ENCODE measurements at places on chromosomes 2 and 18.

GRCh38 chr2:179677746-179678505 lies 183.5 kb downstream of the ZNF385B start:
- DNase-seq, result no peak

DNA sequence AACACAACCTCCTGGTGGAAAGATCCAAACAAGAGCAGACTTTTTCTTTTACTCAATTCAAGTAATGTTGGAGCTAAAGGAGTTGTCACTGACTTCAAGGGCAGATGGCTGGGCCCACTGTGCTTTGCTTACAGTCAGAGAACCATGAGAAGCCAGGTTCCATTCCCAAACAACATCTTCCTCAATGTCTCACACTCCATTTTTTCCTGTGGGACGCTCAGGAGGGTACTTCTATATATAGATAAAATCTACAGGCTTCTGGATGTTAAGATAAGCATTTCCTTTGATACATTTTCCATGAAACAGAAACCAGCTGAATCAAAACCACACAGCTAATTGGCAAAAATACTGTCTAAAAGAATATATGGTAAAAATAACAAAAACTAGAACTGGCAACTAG lies 14.4 kb downstream of the IWS1 start:
- no peak for DNase-seq

DNA sequence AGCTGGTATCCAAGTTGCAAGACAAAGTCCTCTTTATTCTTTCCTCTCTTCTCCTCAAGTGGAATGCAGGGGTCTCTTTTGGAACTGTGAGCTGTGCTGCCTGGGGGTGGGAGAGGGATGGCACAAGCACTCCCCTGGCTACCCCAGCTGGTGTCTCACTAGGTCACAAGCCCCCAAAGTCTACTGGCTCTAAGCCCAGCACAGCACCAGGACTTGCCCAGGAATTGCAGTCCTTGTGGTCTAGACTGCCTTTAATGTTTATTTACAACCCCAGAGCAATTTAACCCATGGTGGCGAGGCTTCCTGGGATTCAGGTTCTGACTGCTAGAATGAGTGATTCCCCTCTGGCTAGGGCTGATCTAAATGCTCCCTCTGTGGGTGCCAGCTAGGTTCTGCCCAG lies 199.0 kb upstream of the STK17B start:
- DNase-seq, result no peak

GRCh38 chr2:197078535-197078934 lies 152.0 kb upstream of the PGAP1 start:
- DNase-seq, result no peak

- DNase-seq, result no peak
Measured at GRCh38 chr2:150469706-150470274, 17.7 kb downstream of the RND3 start.

DNA sequence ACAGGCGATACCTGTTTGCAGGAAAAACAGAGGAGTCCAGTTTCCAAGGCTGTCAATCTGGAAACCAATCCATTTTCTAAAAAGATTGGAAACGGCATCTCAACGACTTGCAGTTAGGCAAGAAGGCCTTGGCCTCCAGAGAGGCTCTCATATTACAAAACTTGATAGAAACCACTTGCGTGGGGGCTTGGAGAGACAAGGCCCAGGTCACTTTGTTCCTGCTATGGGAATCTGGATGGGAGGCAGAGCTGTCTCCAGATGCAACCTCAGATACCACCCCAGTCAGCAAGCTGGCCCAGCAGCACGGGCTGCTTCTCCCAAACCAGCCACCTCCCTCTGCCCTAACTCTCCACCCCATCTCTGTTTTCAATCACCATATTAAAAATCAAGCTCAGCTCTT lies 298.8 kb downstream of the TNS1 start:
- DNase-seq, result no peak

GRCh38 chr2:144950899-144951560 lies 431.1 kb upstream of the ZEB2 start:
- no peak for DNase-seq
